ENCODE measurements at places on chromosomes 12 and 14. TPM values are rescaled to one million over a fixed set of nuclear protein-coding genes. Genes with fewer than 3 reads are reported as not detected.

CRIP2 gene
- total RNA-seq: 50.5 TPM

GRCh38 chr14:38705220-38705619 is 397.8 kb downstream of the SEC23A start:
- DNase-seq: no peak

DNA sequence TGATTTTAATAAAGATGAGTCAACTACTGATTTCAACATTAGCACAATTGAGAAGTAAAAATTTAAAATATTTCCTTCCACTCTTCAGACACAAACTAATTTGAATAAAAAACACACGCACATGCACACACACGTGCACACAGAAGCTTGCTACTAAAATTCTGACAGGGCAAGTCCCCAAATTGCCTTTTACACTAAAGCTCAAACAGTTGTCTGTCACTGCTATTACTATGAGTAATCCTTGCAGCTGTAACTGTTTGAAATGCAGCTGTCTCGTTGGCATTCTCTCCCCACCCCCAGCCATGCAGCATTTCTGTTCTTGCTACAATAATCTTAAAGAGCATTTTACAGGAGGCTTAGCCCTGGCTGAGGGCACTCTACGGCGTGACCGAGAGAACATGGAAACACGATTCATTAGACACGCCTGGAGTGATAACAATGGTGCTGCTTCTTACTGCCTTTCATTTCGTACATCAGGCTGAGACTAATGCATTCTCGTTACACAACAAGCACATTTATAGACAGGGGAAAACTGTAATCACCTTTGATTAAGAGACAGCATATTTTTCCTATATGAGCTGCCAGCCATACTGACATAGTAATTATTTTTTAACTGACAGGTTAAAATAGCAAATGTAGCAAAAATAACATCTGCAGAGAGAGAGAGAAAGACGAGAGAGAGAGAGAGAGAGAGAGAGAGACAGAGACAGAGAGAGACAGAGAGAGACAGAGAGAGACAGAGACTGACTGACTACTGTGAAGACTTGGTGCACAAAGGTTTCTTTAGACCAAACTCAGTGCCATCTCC is 153.8 kb downstream of the MED13L start:
- peak; percentile 69 for DNase-seq

DNA sequence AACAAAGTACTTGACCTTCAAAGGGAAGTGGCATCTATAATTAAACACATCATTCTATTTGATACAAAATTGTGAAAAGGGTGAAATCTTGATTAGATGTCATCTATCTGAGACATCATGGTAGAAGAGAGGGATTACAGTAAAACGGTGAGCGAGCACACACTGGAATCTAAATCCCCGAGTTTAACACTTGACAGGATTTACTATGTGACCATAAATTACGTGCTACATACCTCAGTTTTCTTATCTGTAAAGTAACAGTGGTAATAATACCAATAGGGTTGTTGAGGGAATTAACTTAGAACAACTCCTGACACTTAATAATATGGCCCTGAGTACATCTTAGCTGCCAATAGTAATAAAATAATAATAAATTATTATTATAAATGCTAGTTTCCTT is 13.3 kb downstream of the USP44 start:
- DNase-seq: no peak

DNA sequence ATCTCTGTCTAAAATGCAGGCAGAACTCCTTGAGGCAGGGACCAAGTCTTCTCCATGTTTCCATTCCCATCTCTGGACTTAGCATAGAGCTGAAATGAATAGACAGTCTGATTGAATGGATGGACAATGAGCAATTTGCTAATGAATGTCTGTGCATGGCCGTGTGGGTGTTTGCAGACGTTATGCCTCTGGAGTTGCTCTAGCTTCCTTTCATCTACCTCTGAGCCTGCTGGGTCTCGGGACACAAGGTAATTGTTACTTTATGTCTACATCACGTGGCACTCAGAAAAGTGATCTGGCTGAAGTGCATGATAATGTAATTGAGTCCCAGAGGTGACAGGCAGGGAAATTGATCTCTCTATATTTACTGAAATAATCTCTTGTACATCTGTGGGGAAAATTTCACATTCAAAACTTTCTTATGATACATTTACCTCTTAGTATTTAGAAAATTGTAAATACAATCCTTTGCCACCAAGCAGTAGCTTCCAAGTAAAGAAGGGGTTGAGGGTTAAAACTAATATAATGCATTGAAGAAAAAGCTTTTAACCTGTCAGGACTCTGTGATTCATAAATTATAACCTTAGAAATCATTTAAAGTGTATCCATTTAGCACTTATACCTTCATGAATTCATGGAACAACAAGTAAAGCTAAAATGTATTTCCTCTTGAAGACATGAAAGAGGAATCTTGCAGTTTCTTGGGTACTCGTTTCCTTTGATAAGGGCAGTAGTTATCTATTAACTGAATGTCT is 424.1 kb downstream of the APAF1 start:
- no peak for DNase-seq

GALNT6 gene
- 24.8 TPM for total RNA-seq

ZNF891 gene
- 1.9 TPM for total RNA-seq

GRCh38 chr12:14825256-14825655 is 11.3 kb upstream of the SMCO3 start:
- no peak for DNase-seq

PTCSC3 gene
- total RNA-seq: not detected

TROAP gene
- total RNA-seq: 41.9 TPM

- no peak for DNase-seq
These were observed 710 bp upstream of the FOS start for GRCh38 chr14:75277815-75278421.

- no peak for DNase-seq
These were observed 27.9 kb downstream of the TAOK3 start for GRCh38 chr12:118344829-118345228.

DNA sequence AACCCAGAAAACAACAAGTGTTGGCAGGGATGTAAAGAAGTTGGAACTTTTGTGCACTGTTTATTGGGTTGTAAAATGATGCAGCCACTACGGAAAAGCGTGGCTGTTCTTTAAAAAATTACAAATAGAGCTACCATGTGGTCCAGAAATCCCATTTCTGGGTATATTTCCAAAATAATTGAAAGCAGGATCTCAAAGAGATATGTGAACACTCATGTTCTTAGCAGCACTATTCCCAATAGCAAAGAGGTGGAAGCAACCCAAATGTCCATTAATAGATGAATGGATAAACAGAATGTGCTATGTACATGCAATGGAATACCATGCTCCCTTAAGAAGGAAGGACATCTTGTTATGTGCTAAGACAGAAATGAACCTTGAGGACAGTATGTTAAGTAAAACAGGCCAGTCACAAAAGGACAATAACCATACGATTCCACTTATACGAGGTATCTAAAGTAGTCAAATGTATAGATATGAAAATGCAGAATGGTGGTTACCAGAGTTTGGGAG is 249.5 kb downstream of the PHLDA1 start:
- no peak for DNase-seq

NEUROD4 gene
- total RNA-seq: not detected

- DNase-seq: peak; percentile 23
These were observed 624 bp upstream of the PWP1 start for GRCh38 chr12:107684990-107685359.

GRCh38 chr14:62916551-62916950 is 128.7 kb downstream of the KCNH5 start:
- DNase-seq: no peak

VRTN gene
- not detected for total RNA-seq

DPPA3 gene
- total RNA-seq: not detected

DNA sequence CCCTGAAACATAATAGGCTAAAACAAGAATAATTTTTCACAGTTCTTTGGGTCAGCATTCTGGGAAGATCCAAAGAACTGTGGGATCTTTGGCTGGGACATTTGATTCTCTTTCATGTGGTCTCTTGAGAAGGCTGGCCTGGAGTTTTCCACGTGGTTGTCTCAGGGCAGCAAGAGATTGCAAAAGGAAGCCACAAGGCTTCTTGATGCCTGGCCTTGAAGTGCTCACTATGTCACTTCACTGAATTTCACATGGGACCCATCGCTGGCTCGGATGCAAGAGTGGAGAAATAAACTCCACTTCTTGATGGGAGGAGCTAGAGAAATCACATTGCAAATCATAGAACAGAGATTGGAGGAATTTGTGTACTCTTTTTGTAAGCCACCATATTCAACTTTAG is 343.4 kb downstream of the MED13L start:
- DNase-seq: no peak

DNA sequence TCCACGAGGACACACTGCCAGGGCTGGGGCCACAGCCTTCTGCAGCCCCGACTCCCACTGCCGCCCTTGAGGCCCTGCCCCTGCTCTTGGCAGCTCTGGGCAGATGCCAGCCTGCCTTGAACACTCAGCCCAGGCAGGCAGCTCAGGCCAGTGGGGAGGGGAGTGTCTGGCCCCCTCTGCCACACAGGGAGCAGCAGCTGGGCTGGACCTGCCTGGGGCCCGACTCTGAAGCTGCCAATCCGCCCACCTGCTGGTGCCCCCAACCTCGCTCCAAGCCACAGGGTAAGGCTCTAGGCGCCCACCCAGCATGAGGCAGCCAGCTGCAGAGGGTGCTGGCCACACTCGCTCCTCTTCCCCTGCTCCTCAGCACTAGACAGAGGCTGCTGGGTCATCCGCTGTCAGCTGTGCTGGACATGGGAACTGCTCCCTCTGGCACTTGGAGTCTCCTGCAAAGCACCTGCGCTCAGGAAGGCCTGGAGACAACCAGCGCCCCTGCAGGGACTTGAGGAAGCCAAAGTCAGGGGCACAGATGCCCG is 24.6 kb upstream of the NUDT14 start:
- DNase-seq: no peak

FITM1 gene
- not detected for total RNA-seq

KCNH3 gene
- not detected for total RNA-seq

PZP gene
- not detected for total RNA-seq

- no peak for DNase-seq
These were observed 68.9 kb downstream of the FSCB start for GRCh38 chr14:44438221-44438620.

CCDC60 gene
- not detected for total RNA-seq

- DNase-seq: peak; percentile 59
These were observed 8.3 kb downstream of the TNFRSF1A start for GRCh38 chr12:6333566-6333965.

- peak; percentile 50 for DNase-seq
These were observed 46.9 kb upstream of the CAND1 start for GRCh38 chr12:67222302-67222701.

IL22 gene
- not detected for total RNA-seq

ZFHX2 gene
- 1.8 TPM for total RNA-seq

GLIPR1L2 gene
- total RNA-seq: 0.23 TPM

NEDD1 gene
- total RNA-seq: 23.5 TPM

GRCh38 chr12:82659343-82660207 is 27.1 kb upstream of the TMTC2 start:
- no peak for DNase-seq

Measured in MCF 10A (cell line).